ENCODE measurements at places on chromosomes 7 and 10.

GRCh38 chr7:64775289-64775688 lies 18.9 kb upstream of the ZNF138 start:
- DNase-seq = no peak

DNA sequence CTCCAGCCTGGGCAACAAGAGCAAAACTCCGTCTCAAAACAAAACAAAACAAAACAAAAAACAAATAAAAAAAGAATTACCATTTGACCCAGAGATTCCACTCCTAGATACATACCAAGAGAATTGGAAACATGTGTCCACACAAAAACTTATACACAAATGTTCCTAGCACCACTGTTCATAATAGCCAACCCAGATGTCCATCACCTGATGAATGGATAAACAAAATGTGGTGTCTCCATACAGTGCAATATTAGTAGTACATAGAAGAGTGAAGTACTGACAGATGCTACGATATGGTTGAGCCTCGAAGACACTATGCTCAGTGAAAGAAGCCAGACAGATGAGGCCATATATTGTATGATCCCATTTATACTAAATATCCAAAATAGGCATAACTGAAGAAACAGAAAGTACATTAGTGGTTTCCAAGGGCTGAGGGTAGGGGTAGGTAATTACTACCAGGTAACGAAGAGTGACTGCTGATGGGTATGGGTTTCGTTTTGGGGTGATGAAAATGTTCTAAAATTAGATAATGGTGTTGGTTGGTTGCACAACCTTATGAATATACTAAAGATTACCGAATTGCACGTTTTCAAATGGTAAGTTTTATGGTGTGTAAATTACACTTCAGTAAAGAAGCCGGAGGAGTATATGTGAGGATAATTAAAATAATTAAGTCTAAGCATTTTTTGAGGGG lies 20.0 kb downstream of the MYO1G start:
- no peak for DNase-seq

DNA sequence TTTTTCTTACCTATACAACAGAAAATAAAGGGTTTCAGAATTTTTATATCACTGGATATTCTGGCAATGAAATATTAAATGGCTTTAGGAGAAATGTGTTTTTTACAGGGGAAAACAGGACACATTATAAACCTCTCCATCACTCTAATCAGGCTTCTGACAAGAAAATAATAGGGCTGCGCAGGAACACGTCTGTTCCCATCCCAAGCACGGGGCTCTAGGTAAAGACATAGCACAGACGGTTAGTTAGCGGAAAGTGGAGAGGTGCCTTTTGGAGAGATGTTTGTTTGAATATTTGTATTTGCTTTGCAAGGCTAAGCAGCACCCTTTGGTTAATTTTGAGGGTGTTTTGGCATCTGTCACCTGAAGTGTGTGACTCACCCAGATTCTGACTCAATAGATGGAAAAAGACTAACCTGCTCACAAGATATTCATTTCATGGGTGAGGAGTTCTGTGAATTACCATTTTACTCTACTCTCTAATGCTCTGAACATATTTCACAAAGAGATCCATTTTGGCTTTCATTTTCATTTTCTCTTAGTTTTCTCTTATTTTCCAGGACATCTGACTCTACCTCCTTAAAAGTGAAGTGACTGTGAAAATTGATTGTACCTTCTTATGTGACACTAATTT lies 174.5 kb upstream of the AKR1E2 start:
- no peak for DNase-seq

GRCh38 chr10:80356563-80356988 lies at the start of the genes DYDC1 and DYDC2:
Gene DYDC1 (minus strand): TSS chr10:80356755. CDS start chr10:80352601, 4,154 bp downstream.
Gene DYDC2 (plus strand): TSS chr10:80356781. CDS start chr10:80362444, 5,663 bp downstream.
- DNase-seq = no peak

- no peak for DNase-seq
Observed at GRCh38 chr10:69363666-69364065, 53.1 kb downstream of the TACR2 start.
